ENCODE measurements at places on chromosomes 4 and X. TPM values are rescaled to one million over a fixed set of nuclear protein-coding genes. Genes with fewer than 3 reads are reported as not detected.

CLIC2 gene
- 0.66 TPM for total RNA-seq

MCF2 gene
- 0.64 TPM for total RNA-seq

MGARP gene
- 4.6 TPM for total RNA-seq

CSN1S1 gene
- not detected for total RNA-seq

UCHL1 gene
- 488 TPM for total RNA-seq

BMPR1B gene
- 0.77 TPM for total RNA-seq

DCAF8L1 gene
- not detected for total RNA-seq

SUPT20HL1 gene
- not detected for total RNA-seq

CTSO gene
- total RNA-seq: 1.3 TPM

GYPE gene
- not detected for total RNA-seq

FGFRL1 gene
- total RNA-seq: 27.3 TPM

FGF5 gene
- not detected for total RNA-seq

SLITRK4 gene
- total RNA-seq: not detected

- DNase-seq: no peak
Measured at GRCh38 chr4:37365888-37366287, 121.3 kb downstream of the NWD2 start.

- DNase-seq: no peak
Measured at GRCh38 chrX:2867206-2867605, 38.5 kb downstream of the GYG2 start.

GRCh38 chr4:19743115-19743638, 508.5 kb upstream of the SLIT2 start:
- no peak for DNase-seq

- no peak for DNase-seq
Measured at GRCh38 chr4:30605616-30606190, 114.5 kb upstream of the PCDH7 start.

DNA sequence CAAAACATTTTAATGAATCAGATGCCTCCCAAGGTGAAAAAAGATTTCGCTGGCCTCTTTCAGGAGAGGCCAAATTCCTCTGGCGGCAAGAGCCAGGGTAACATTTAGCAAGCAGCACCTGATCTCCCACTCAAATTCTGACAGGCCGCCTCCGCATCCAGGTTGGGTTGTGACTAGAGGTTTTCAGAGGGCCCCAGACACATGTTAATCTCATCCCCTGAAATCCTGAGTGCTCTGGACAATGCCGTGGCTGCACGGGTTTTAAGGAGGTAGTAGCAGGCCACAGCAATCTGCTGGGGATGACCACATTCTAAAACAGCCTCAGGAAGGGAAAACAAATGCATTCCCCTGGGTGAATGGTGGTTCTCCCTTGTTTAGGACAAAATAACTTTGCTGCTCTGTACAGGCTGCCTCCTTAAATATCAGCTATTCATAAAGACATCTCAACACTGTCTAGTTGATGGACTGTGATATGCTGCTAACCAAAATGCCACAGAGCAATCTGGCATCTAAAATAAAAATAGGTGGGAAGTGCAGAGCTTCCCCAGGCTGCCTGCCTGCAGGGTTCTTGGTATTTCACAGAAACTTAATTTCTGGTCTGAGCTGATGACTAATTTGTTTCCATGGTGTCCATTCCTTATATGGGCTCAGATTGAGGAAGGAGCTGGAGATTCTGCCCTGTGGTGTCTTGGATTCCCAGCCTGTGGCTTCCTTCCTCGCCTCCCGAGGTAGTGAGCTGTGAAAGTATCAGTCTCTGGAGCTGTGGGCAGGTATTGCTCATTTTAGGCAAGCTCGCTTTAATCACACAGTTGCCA, 202.0 kb downstream of the DCLK2 start:
- no peak for DNase-seq

DNA sequence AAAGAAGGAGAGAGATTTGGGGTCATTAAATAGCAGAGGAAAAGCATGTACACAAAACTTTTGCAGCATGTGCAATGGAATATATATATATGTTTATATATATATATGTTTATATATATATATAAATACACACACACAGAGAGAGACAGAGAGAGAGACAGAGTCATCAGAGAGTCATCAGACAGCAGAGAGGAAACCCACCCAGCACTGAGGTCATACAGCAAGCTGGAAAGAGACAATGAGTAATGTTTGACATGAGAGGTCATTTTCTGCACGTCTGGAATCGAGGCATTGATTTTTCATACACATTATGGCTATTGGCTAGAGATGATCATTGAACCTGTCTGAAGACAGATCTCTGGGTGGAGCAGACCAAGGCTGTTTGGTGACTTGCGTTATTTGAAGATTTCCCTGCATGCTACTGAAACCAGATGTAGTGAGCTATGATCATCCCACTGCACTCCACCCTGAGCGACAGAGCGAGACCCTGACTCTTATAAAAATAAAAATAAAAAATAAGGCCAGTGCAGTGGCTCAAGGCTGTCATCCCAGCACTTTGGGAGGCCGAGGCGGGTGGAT, 48.8 kb upstream of the SHOX start:
- no peak for DNase-seq

DNA sequence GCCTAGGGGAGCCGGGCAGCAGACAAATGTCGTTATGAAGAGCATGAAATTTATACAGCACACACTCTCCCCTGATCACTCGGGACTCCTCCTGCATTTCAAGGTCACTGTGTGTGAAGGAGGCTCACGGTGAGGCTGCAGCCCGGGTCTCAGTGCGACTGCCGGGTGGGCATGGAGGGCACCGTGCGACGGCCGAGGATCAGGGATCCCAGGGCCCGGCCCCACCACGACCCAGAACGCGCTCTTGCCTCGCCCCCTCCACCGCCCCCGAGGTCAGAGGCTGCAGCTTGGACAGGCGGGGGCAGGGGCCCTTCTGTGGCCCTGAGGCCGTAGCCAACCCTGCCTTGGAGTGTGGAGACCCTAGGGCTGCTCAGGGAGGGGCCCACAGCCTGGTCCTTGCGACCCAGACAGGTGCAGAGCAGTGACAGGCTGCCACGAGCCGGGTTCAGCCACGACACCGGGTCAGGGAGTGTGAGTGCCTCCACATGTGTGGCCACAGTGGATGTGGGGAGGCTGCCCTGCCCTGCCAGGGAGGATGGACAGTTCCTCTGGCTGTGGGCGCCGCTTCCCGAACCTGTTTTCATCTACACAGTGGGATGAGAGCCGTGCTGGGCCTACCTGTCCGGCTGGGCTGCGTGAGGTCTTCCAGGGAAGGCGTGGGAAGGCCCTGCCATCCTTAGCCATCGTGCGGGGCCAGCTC, 89.3 kb upstream of the NKX1-1 start:
- DNase-seq: peak; percentile 8

DNA sequence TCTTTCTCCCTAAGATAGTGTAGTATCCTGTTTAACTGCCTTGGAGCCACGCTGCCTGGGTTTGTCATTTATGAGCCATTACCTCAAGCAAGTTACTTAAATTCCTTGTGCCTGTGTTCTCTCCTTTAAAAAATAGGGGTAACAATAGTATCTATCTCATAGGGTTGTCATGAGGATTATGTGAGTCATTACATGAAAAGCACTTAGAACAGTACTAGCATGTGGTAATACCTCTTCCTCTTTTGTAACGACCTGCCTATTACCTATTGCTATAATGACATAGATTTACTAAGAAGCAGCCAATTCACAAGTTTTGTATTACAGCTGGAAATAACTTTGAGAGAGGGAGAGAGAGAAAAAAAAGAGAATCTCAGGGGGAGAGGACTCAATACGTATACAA, 834.7 kb downstream of the RAPGEF2 start:
- DNase-seq: no peak

DNA sequence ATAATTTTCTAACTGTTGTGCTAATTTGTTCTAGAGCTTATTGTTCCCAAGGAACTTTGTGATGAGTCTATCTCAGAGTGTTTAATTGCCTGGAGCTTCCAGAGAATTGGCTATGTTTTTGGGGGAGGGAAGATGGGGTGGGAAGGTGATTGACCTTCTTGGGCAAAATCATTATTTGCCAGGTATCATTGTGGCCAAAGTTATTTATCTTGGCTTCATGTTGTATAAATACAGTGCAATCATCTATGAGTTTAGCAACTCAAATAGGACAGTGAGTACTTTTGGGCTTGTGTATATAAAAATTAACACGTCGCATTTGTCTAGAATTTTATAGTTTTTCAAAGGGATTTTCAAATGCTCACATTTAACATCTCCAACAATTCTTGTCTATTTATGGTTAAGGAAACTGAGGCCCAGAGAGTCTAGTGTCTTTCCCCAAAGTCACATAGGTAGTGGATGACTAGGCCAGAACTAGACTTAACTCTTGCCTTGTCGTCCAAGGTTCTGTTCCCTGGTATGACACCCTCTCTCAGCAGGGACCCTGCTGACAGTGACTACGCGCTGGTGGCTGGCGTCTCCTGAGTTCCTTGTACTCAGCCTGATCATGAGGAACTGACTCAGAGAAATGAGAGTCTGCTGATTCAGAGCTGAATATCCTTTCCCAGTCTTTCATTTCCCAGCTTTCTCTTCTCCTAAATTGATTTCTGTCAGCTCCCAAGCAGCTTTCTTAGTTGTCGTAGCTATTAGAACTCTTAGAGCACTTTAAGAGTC, 27.7 kb downstream of the FNIP2 start:
- DNase-seq: no peak

DNA sequence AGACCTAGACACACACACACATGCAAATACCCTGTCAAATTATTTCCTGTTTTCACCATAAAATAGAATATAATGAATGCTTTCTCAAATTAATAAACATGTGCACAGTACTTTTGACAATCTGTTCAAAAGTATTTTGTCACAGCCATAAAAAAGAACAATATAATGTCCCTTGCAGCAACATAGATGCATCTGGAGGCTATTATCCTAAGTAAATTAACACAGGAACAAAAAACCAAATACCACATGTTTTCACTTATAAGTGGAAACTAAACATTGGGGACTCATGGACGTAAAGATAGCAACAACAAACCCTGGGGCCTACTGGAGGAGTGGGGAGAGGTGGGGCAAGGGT, 15.5 kb downstream of the RAB40A start:
- DNase-seq: no peak

- DNase-seq: no peak
Measured at GRCh38 chr4:82988323-82988832, 22.2 kb downstream of the LIN54 start.

DNA sequence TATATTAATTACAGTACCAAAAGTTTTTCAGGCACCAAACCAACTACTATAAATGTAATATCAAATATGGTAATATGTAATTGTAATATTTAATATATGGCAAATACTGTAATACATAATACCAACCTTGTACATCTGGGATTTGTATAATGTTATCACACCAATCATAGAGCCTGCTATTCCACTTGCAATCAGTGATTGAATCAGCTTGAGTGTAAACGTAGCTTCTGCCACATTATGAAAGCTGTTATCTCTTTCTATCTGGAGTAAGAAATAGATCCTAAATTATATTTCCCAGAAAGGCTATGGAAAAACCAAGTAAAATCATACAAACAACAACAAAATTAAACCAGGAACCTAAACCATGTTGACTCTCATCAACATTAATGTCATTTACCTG, 24.7 kb upstream of the NEUROG2 start:
- no peak for DNase-seq

DNA sequence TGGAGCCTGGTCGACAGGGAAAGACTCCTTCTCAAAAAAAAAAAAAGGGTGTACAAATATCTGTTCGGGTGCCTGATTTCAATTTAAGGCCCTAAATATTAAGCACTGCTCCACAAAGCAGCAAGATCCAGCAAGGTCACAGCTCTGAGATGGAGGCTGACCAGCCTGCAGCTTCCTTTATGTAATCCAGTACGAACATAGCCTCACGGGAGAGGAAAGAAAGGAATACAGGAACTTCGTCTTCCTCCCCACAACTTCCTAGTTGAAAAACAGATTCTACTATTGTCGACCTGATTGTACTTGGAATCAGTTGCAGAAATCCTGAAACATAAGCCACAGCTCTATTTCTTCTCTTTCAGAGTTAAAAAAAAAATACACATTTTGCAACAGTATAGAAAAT, 53.5 kb upstream of the TBC1D9 start:
- DNase-seq: no peak

- DNase-seq: no peak
Measured at GRCh38 chr4:92235731-92236130, 68.0 kb upstream of the GRID2 start.

- DNase-seq: no peak
Measured at GRCh38 chr4:91220315-91220714, 1083.5 kb upstream of the GRID2 start.

DNA sequence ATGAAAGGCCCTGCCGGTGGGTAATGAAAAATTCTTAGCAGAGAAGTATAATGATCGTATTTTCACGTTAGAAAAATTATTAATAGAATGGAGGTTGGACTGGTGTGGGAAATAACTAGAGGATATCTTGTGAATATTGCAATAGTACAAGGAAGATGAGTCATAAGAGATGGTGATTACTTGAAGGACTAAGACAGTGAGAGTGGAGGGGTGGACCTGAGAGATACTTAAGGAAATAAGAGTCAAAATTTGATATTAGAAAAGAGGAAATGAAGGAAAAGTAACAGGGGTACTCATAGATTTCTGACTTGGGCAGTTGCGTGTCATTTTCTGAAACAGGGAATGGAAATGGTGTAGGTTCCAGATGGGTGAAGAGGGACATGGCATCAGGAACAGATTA, 1.7 kb upstream of the USP53 start:
- DNase-seq: no peak

- DNase-seq: no peak
Measured at GRCh38 chr4:138702190-138702824, 313.3 kb upstream of the NOCT start.

DNA sequence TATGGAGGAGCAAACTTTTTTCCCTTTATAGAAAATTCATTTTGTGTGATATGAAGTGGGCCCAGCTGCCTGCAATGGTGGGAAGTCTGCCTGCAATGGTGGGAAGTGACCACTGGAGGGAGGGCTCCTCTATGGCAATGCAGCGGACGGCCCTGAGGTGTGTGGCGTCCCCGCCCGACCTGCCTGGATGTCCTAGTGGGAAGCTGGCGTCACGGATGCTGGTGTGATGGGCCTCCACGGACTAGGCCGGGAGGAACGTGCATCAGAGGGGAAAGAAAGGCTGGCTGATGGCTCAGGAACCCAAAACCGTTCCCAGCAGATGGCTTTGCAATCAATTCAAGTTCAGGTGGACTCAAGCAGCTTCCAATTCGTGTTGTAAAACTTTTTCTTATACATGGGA, 177.9 kb downstream of the AFAP1 start:
- peak; percentile 80 for DNase-seq

DNA sequence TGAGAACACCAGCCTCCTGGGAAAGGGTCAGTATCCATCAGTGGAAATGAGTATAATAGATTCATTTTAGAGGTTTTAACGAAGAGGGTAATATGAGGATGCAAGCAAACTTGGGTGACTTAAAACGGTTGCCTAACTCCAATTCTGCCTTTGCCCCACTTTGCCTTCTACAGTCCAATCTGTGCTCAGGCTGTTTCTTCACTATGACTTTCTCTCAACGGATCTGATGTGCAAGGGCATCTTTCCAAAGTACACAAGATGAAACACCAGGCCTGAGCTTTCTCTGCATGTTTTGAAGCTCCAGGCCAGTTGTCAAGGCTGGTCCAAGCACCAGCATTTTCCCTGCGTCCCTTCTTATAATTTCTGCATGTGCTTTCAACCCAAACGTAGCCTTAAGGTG, 68.0 kb upstream of the TMEM164 start:
- DNase-seq: no peak
